NCI-H1436 (cell line): ENCODE measurements at places on chromosomes 12 and 14.

DNA sequence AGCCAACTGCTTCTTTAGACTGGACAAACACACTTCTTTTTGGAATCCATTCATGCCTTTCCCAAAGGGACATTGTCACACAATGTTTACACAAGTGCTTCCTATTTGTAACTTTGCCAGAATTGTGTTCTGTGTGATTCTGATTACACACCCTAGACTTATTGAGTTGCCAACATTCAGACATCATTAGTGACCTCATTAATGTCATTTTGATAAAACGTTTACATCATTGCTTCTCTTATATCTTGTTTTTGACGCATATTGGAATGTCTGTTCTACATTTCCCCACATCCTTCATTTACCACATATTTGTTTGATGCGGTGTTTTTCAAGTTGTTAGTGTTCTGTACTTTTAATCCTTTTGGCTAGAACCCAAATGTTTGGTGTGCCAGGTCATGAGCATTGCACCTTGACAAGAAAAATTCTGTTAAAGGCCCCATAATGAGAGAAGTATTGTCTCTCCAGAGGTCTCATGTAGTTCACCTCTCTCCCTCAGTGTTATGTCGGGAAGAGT is 305.5 kb downstream of the AEBP2 start:
- no peak for DNase-seq

- no peak for DNase-seq
Observed at GRCh38 chr12:19464192-19464580, 24.9 kb downstream of the AEBP2 start.

- no peak for DNase-seq
Observed at GRCh38 chr12:110850762-110851161, 4.0 kb downstream of the CCDC63 start.

DNA sequence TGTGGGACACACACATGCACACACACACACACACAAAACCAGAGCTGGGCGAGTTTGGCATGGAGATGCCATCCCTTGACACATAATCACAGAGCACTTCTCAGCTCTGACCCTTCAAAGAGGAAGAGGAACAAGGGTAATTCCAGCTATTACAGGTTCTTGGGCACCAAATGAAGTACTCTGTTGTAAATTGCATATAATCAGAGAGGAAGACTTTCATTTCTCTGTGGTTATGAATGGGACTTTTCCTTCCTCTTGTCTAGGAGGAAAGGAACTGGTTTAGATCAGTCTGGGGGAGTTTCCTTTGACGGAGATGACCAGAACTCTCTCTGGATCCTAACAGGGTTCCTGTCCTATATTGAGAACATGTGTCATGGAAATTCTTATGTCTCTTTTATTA is 26.4 kb upstream of the FGF6 start:
- DNase-seq = no peak

DNA sequence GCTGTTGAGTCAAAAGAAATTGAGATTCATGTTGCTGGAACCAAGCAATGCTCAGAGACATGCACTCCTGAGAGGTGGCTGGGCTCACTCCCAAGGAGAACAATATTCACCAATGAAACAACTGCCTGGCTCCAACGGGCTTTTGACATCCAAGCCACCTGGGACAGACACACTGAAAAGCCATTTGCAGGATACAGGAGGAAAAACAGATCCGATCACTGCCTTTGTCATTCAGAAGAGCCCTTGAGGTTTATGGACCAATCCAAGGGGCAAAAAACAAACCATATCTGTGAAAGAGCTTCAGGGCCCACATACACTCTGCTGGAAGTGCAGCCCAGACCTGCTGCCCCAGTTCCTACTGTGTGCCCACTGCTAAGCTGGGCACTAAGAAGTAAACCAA is 277.5 kb downstream of the NUAK1 start:
- DNase-seq = no peak

- DNase-seq = no peak
Observed at GRCh38 chr14:75254901-75255584, 23.6 kb upstream of the FOS start.

- DNase-seq = no peak
Observed at GRCh38 chr14:48008646-48009045, 333.2 kb upstream of the MDGA2 start.

DNA sequence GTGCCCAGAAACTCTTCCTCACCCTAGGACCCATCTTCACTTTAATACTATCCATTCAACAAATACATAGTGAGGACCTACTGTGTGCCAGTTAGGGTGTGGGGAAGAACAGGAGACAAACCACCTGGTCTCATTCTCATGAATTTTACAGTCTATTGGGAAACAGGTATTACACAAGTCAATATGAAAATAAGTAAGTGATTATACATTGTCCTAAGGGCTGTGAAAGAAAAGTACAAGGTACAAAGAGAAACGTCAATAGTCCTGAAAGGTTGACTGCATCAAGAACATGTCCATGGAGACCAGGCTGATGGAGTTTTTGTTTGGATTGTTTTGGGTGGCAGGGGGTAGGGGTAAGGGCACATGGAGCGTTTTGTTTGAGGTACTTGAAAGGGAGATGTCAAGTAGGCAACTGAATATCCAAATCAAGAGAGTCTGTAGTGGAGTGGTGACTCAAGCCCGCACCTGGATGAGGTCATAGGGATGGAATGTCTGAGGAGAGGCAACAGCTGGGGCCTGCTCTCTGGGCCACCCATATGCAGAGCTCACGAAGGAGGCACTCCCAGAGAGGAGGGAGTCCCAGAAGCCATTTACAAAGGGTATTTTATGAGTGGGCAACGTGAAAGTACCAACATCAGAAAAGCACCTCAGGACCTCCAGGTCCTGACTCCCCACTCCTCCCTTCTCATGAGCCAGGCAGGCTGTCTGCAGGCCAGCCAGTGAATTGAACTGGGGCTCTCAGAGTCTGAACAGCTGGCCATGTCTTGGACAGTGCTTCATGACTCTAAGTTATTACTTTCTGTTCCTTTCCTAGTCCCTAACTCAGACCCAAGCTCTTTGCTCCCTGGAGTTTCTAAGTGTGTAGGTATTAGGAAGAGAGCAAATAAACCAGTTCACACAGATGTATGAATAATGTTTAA is 272.0 kb downstream of the ZFP36L1 start:
- no peak for DNase-seq

- DNase-seq = no peak
Observed at GRCh38 chr12:79397609-79398008, 293.2 kb downstream of the PAWR start.

DNA sequence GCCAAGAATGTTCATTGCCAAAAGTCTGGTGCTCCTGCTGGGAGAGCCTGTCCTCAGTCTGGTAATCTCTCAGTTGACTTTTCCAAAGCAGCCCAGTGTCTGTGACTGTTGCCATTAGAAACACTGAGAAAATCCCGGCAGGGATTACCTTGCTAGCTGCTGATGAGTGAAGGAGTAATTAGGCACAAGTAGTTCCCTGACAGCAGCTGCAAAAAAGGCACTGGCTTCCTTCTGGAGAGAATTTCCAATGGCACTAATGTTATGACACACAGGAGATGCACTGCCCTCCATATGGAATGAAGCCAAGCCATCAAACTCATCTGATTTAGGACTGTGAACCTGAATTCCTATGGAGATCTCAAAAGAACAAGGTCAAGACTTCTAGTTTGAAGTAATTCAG is 1321.2 kb upstream of the SEL1L start:
- no peak for DNase-seq

- no peak for DNase-seq
Observed at GRCh38 chr14:25041484-25041883, 8.5 kb downstream of the STXBP6 start.

DNA sequence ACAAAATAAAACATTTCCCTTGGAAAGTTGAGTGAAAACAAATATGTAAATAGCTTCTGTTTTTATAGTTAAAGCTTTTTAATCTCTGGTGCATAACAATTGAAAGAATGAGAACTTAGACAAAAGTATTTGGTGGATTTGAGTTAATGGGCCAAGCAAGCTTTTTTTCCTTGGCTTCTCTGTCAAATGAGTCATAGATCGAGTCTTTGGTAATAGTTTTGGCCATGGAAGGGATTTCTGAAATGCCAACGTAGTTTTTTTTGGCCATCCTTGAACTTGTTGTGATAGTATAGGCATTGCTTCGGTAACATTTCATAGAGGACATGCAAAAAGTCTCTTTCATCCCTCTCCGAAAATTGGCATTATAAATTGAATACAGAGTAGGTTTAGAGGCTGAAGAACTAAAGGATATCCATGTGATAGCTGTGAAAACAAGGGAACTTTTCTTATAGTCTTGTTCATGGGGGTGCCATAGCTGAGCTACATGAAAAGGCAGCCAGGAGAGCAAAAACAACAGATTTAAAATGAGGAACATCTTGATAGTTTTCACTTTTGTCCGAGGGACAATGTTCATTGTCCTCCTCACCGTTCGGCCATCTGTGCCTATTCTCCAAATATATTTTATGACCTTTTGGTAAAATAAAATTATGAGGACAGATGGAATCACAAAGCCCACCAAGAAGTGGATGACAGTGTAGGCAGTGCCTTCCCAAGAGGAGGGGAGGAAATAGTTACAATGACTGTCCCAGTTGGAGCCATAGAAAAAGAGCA is 34.7 kb downstream of the GPR19 start:
- no peak for DNase-seq

- DNase-seq = no peak
Observed at GRCh38 chr14:67365476-67365875, 5.3 kb downstream of the EIF2S1 start.

DNA sequence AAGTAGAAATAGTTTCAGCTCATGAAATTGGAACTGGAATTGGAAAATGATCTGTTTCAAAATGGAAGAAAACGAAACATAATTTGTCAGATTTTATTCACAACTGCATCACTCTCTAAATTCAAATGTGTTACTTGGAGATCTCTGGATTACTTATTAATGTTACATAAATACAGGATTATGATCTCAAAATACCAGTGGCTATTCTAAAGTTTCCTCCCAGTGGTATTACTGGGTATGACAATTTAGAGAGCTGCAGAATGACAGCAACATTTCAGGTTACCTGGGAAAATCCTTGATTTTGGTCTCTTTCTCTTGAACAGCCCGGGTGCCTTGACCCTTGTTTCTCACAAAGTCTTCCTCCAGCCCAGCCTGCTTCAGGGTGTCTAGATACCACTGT is 14.2 kb downstream of the FAM161B start:
- no peak for DNase-seq

DNA sequence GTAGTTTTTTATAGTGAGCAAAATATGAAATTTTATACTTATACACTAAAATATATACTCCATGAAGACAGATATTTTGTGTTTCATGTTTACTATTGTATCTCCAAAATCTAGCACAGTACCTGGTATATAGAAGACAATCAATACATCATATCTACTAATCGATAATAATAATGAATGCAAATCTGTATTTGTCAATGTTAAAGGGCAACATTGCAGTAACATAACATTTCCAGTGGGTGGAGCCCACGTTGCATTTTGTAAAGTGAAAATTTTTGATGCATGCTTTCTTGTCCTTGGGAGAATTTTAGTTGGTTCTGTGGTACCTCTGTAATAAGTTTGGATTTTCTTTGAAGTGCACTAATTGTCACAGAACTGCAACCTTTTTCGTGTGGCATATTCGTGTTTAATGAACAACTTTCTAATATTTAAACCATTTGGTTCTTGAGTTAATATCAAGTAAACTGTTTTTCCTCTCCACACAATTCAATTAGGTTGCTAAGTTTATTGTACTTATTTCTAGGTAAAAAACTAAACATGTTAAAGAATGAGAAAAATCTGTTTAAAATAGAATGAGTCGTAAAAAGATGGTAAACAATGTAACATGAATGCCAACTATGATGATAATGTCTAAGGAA is 47.4 kb downstream of the AVPR1A start:
- peak; percentile 8 for DNase-seq

DNA sequence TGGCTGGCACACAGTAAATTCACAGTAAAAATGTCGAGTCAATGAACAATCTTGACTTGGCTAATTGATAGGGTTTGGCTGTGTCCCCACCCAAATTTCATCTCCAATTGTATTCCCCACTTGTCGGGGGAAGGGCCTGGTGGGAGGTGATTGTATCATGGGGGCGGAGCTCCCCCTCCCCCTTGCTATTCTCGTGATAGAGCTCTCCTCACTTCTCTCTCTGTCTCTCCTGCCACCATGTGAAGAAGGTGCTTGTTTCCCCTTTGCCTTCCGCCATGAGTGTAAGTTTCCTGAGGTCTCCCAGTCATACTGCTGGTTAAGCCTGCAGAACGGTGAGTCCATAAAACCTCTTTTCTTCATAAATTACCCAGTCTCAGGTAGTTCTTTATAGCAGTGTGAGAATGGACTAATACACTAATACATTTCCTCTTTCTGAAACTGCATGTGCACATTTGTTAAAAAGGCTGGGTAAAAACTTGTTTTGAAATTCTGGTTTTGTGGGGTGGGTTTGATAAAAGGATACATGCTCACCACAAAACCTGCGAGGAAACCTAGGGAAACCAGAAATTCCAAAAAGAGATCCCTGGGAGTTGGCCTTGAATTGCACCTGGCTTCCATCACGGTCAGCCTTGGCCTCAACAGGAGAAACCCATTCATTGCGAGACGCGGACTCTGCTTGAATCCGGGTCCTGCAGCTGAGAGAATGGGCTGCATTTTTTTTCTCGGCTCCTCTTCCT is 16.2 kb upstream of the MYL2 start:
- no peak for DNase-seq

DNA sequence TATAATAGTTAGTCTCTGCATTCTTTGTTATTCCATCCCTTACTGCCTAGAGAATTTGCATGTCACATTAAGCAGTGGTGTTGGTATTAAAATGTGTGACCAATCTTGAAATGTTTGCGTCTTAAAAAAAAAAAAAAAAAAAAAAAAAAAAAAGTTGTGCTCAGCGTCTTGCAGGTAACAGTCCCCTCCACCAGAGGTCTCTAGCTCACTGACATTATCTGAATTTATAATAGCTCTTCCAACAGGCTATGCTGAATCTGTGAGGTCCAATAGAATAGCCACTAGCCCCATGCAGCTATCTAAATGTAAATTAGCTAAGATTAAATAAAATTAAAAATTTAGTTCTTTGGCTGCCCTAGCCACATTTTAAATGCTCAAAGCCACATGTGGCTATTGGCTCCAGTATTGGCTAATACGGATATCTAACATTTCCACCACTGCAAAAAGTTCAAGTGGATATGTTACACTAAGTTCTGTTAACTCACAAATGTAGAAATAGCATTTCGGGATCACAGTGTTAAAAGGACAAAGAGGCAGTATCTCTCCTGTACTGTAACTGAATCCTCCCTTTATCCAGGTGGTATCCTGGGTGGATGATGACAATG is 28.7 kb downstream of the NKX2-8 start:
- peak; percentile 65 for DNase-seq

DNA sequence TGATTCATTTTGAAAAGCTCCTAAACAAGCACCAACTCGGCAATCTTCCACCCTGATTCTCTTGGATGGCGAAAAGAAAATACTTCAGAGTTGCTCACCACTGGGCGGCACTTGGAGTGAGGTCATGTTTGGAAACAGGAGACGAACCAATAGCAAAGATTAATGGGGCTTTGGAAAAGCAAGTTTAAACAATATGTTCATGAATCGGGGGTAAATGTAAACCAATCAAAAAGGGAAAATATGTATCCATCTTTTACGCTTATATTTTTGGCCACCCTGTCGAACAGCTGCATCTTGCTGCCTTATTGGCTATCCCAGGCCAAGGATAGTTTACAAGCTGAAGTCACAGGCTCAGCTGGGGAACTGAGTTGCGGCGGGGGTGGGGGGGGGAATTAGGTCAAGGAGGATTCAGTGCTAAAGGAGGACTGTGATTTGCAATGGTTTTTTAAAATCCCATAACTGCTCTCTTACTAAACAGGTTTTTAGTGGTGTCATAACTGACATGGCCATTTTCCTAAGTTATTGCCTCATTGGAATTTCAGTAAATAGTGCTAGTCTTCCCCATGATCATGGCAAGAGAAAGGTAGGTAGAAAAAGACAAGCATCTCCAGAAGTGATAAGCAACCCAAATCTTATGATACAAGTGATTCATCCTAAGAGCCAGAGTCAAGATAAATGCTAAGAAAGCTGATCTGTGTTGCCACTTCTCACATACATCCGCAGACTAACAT is 210.6 kb downstream of the PHLDA1 start:
- no peak for DNase-seq
